ENCODE measurements at places on chromosomes 2 and 18.
A peak's percentile ranks its signal among the peaks of the same experiment; 100 is the strongest.

DNA sequence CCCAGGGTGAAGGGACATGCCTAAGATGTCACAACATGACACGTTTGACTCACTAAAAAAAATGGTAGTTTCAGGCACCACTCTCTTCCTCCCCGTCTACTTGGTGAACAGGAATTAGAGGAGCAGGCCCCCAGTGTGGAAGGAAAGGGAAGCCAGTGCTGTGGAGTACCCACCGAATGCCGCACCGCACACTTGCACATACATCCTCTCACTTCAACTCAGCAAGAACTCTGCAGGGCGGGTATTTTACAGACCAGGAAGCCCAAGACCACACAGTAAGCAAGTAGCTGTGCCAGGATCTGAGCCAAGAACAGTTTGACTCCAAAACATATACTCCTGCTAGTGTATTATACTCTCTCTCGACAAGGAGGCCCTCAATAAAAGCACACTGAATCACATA is 69.8 kb downstream of the BCL2 start:
- DNase-seq: peak; percentile 48

- DNase-seq: no peak
These were observed 258.6 kb downstream of the ZEB2 start for GRCh38 chr2:144261336-144261735.

- DNase-seq: no peak
These were observed 96.9 kb downstream of the GYPC start for GRCh38 chr2:126752876-126753275.

DNA sequence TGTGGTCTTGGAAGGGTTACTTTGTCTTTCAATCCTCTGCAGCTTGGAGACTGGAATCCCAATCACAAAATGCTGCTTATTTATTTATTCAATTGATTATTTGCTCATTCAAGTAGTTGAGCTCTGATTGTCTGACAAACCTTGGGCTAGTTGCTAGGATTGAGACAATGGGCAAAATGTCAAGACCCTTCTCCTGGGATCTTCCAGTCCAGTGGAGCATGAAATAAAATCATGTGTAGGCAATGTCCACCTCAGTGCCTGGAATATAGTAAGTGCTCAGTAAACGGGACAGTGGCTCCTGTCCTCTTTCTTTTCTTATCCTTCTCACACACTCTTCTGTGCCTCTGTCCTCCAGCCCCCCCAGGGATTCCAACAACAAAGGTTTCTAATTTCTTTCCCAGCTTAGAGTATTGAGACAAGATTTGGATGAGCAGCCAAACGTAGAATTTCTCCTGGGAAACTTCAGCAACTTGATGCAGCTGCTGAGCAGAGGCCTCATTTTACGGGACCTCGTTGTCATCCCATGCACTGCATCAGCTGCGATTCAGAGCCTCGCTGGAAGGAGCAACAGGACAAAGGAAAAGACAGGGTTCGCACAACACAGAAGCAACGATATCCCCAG is 545.0 kb downstream of the SOX11 start:
- DNase-seq: no peak

DNA sequence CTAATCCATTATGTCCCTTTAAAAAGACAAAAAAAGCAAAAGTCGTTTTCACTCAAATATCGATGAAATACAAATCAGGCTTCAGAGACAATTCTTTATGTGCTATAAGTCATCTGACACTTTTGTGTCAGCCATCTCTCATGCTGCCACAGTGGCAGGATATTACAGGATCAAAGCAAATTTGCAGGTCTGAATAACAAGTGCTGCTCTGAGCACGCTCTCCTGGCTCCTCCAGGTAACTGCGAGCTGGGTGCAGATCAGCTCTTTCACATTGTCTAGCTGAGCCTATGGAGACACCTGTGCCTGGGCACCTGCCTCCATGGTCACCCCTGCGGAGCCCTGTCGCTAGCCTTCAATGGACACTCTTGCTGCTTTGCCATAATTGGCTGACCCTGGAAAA is 250.2 kb upstream of the RAB12 start:
- DNase-seq: no peak

DNA sequence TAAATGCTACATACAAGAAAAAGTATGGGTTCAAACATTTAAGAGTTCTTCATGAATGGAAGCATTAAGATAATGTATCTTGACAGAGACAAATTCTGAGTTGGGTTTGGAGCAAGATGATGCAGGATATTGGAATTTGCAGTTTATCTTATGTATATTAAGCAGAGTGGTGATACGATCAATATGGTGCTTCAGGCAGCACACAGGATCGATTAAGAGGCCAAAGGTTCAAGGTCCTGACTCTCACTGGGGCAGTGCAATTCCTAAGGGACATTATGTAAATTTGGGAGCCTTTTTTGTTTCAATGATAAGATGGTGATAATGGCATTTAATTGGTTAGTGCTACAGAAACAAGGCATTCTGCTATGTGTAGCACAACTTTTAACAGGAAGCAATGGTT is 381.9 kb downstream of the KCNJ3 start:
- DNase-seq: no peak

DNA sequence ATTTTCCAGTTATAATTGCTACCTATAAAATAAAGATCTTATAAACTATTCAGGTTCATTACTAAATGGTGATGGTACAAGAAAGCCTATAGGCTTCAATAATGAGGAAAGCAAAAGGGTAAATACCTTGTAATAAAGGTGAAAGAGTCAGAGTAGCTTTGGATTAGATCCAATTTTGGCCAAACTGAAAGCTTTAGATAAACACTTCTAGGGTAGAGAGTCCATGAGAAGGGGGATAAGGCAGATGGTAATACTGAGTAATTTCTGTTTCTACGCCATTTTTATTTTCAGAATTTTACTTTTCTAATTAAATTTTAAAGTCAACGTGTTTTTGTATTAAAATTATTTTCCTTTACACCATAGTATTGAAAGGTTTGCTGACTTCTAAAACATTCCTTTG is 9.4 kb downstream of the CASP8 start:
- DNase-seq: no peak

DNA sequence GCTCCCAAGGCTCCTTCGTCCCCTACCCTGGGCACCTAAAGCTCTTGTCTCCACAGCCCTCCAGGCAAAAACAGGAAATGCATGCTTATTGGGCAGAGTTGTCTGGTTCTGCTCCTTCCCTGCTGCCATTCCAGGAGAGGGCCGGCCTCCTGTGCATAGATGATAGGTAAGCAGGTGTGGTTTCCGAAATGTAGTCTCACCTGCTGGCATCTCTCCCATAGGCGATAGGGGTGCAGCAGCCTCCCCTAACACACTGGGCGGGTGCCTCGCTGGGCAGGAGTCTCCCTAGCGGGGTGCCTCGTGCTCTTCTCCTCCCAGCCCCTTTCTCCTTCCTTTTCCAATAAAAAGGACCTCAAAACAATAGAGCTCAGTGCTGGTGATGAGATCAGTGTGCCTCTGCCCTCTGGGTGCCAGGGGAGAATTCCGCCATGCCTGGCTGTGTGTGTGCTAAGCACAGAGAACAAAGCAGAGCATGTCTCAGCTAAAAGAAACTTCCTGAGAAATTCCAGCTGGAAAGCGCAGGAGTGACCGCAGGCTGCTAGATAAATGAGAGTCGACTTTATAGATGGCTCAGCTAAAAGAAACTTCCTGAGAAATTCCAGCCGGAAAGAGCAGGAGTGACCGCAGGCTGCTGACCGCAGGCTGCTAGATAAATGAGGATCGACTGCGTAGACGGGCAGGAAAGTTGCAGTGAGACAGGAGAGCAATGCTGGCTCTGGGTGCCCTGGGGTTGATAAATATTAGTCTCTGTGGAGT is 11.3 kb upstream of the PXDN start:
- DNase-seq: no peak

DNA sequence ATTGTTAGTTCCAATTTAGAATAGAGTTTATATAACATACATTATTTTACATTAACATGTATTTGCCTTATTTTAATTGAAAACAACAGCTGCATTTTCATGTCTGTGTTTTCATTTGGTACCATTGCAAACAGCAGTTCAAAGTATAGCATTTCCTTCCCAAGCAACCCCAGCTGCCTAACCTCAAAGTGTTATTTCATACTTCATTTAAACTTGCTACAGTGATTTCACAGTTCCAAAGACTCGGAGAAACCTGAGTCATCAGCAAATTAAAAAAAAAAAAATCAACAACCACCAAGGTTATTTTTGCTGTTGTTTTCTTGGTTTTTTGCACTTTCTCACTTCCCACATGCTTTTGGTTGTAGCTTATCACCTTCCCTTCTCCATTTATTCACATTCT is 236.5 kb upstream of the SPHKAP start:
- no peak for DNase-seq

DNA sequence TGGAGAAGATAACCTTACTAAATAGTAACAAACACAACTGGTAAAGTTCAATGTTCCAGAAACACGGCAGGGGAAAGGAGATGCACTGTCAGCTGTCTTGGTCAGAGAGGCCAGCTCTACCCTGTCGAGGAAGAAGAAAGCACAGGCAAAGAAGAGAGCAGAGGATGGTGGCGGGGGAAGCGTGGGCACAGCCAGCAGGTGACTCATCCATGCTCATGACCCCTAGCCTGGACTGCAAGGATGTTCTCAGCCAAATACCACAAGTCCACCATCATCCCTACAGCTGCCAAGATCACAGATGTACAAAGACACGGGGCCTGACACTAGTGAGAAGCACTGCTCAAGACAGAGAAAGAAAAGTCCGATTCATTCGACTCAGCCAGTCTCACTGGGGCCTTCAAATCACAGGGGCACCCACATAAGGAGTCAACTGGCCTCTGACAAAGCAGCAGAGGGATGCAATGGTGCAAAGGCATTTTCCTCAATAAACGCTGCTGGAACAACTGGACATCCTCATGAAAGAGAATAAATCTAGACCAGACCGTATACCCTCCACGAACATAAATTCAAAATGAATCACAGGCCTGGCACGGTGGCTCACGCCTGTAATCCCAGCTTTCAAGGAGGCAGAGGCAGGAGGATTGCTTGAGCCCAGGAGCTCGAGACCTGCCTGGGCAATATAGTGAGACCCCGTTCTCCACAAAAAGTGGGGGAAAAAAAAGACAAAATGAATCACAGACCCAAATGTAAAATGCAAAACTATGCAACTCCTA is 5.6 kb downstream of the DTYMK start:
- DNase-seq: no peak

DNA sequence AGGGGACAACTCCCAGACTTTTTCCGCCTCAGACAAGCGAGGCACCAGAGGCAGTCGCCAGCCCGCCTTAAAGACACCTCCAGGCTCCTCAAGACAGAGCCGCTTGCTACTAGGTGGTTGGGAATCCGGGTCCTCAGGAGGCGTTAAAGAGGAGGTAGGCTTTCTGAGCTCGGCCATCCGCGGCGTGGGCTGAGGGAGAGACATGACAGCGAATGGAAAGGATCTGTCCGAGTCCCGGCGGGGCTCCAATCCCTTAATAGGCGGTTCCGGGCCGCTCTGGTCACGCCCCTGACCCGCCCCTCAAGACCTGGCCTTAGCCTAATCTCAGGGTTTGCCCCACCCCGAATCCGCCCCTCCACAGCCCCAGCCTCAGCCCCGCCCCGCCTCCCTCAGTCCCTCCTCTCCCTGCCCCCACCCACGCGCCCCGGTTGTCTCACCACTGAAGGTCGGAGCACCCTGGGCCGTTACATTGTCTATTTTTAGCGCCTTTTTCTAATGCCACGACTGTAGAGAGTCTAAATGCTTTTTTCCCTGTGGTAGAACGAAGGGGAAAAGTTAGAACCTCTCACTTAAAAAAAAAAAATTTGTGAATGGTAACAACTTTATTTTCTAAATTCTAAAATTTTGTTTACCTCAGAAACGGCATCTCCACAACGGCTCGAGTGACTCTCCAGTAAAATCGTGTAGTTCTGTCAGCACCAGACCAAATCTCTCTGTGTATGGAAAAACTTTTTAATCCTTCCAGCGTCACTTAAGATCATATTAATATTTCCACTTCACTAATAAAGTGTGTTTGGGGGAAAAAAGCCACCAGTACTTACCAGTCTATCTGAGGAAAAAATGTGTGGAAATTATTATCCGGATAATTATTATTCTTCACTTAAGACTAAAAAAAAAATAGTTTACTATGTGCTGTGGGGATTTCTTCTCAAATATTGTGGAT is at the start of gene RAD51AP2:
Gene RAD51AP2 (minus strand): TSS at position 229 of the 943 bp plus-strand sequence. CDS start 25 bp downstream, at position 204.
- DNase-seq: no peak

DNA sequence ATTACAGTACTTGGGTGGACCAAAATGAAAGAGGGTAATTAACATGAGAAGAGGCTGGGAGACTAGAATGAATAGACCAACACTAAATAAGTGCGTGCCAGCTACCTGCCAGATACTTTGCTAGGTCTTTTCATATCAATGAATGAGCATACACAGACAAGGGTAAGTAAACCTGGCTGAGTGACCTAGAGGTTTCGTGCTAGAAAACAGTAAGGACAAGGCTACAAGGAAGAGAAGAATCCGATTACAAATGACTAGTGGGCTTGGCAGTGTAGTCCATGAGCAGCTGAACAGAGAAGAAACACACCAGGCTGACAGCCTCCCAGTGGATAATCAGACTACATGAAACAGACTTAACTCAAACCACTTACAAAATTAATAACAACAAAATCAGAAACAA is 64.6 kb downstream of the THADA start:
- no peak for DNase-seq

- DNase-seq: no peak
These were observed 316.2 kb downstream of the ETAA1 start for GRCh38 chr2:67713376-67713775.

- DNase-seq: no peak
These were observed 63.5 kb upstream of the RASGRP3 start for GRCh38 chr2:33412920-33413319.

DNA sequence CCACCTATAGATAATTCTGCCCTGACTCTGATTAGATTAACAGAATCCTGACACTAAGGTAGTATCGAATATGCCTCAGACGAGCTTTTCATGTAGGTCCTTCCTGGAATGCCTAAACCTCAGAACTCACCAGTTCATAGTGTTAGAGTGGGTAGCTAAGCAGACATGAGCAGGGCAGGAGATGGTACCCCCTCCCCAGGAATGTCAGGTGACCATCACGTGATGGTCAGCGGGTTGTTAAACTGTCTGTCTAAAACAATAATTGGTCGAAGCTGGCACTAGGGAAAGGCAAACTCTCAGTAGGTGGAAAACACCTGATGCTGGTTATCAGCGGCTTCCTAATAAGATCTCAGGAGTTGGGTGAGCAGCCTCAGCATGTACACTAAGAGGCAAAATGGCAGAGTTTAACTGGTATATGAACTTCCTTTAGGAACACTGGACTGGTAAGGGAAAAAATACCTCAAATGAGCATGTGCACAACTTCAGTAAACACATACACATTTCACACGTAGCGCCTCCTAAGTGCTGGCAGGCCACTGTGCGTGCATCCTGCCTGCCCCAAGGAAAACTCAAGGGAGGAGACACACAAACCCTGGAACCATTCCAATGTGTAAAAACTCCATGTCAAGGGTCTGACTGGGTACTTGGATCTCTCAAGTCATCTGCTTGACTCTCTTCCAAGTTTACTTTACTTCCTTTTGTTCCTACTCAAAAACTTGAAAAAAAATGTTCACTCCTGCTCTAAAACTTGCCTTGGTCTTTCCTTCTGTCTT is 339.5 kb downstream of the GULP1 start:
- DNase-seq: no peak

DNA sequence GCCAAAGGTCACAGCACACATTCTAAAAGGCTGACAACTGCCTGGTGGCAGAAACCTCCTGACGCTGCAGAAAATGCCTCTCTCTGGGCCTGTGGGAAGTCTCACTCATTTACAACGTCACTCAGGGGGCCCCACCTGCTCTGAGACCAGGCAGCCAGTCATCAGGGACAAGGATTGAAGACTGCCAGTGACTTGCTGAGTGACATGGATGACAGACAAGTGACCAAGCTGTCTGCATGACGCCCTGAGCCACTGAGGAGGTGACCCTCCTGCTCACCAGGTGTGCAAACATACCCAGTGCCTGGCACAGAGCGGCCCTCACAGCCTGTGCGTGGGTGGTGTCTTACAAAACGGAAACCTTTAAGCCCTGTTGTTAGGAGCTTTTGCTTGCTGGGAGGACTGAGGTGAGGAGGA is 392.4 kb downstream of the TNS1 start:
- no peak for DNase-seq
